ENCODE measurements at places on chromosomes 2 and 18. TPM values are rescaled to one million over a fixed set of nuclear protein-coding genes. Genes with fewer than 3 reads are reported as not detected.

The RAB12 gene
- 54.7 TPM for total RNA-seq

The PROC gene
- total RNA-seq: 0.26 TPM

The FBXO48 gene
- total RNA-seq: 0.39 TPM

The SLC9A4 gene
- 0.03 TPM for total RNA-seq

All from smooth muscle cell of the pulmonary artery (primary cell).